ENCODE measurements at places on chromosomes 6 and 20.

- ATAC-seq, result peak; percentile 96
Observed at GRCh38 chr6:5905431-5906339, 101.0 kb downstream of the NRN1 start.

DNA sequence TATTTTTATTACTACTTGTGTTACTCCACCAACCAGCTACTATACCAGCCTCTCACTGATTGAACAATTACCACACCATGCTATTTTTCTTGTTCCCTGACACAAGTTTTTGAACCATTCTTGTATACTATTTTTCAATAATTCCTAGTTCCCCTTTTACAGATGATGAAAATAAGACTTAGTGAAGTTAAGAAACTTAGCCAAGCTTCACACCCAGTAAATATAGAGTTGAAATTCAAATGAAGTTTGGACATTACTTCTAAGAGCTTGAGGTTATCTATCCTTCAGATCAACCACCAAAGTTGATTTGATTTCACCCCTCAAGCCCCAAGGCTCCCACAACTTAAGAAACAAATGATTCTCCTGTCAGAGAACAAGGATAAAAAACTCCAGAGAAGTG is 13.1 kb upstream of the BCAS1 start:
- no peak for ATAC-seq

DNA sequence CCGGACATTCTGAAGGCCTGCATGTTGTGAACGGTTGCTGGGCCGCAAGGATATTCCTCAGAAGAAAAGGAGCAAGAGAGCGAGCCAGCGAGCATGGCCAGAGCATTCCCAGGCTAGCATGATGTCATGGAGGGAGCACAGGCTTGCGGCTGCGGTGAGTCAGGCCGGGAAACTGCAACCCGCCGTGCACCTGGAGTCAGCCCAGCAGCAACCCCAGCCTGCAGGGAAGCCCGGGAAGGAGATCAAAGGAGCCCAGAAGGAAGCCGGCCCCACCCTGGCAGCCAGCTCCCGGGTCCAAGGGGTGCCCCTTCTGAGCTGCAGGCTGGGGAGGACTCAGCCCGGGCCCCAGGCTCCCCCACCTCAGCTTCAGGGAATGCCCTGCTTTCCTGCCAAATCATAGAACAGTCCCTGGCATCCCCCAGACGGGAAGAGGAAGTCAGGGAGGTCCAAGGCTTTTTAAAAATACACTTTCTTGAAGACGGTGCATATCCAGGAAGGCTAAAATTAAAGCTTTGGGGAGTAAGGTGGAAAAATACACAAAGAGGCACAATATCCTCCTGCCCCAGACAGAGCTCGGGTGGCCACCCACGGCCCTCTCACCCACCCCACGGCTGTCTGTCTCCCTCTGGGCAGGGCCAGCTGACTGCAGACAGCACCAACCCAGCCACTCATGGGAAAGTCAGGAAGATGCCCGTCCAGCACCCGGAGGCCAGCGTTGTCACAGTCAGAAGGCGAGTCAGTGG is 53.7 kb downstream of the BMP7 start:
- ATAC-seq, result no peak

DNA sequence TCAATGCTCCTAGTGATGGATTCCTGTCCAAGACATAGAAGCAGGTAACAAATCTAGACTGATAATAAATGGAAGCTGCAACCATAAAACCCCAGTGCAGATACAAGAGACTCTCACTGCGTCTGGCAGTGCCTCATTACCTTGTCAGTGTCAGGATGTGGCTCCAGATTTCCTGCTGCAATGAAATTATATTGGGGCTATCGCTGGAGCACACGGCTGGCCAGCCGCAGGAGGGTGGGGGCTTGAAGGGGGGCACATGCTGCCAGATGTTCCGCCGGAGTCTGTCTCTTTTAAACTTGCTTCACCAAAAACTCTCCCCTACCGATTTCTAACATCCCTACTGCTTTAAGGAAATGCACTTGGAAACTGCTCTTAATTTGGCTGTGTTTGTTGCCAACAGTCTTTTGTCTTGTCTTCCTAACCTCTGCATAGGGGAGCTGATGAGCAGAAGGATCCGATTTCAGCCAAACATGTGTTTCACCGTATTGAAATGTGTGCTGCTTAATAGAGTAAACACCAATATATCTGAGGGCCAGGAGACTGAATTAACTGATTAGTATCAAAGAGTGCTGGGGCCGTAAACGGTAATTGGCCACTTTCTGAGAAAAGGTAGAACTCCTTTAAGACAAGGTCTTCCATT is 102.2 kb upstream of the EXOC2 start:
- no peak for ATAC-seq

DNA sequence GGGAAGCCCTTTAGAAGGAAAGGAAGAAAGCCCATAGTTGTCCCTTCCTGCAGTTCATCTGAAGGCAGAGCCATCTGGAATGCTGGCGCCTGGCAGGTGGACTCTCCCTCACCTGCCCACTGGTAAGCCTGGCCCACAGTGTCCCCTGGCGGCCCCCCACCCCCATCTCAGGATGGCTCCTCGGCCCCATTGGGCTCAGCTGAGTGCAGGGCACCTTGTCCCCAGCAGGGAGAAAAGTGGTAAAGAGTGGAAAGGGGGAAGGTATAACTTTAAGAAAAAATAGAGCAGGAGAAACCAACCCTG is 12.6 kb downstream of the SS18L1 start:
- no peak for ATAC-seq

- ATAC-seq, result 0 out of 3 replicates have a peak, but pooled peaks have one; percentile 20
Observed at GRCh38 chr20:31747640-31748039, 8.6 kb downstream of the TPX2 start.

Measured in SK-N-SH treated with all-trans-retinoic acid at 6 μM for 48 hours (cell line).